Stromal cell of bone marrow (primary cell): ENCODE measurements at places on chromosomes 7 and 10.

DNA sequence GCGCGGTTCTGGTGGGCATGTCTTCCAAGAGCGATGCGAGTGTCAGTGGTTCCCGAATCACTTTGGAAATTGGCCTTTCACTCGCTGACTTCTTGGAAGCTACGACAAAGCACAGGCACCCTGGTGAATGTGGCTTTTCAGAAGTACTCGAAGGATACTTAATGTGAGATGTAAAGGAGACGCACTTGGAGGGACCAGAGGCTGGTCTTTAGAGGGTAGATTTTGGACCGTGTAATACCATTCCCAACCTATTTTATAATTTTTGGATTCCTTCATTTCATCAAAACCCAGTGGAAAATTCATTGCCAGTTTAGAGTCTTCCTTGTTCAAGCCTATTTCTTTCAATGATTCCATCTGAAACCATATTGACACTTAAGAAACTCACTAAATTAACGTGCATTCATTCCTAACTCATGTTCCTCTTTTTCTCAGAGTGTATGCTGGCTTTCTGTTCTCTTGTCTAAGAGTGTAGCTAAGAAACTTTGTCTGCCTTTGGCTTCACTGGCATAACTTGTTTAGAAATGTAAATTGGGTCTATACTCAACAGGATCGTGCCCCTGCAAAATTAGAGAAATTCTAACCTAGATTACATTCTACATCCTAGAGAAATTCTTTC is 645 bp upstream of the COPG2 start:
- DNase-seq, result no peak

DNA sequence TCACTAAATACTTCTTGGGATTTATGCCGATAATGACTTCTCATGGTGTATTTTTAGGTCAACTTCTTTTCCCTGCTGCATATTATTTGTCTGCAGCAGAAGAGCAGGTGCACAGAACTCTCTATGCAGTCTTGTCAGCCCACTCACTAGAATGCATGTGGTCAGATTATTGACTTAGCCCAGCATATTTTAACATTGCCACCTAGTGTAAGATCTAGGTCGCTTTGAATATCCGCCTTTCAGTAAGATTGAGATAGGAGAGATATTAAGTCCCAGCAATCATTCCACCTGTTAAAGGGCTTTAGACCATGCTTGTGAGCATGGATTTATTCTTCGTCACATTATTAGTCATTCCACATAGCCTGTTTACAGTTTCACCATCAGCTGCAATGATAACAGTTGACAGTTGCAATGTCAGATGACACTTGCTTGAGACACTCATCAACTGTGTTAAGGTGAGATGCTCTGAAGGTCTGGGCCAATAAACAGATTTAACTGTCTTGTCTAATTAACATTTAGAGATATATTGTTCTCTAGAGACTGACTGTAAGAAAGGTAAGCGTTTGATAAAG is 491.7 kb downstream of the ARL4A start:
- DNase-seq, result no peak

DNA sequence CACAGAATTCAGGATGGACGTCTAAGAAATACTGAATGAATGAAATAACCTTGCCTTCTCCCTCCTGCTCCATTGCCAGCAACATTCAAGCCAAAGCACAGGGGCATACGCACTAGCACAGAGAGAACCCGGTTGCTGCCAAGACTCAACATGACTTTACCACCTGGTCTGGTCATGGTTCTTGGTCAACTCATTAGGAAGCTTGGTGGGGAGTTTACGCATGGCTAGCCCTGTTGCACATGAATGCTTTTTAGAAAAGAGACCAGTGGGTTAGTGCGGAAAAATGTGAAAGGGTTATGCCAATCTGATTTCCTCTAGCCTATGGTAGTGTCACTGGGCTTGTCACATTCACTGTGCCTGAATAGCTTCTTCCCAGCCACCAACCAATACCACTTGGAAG is 187.6 kb upstream of the NEBL start:
- no peak for DNase-seq

DNA sequence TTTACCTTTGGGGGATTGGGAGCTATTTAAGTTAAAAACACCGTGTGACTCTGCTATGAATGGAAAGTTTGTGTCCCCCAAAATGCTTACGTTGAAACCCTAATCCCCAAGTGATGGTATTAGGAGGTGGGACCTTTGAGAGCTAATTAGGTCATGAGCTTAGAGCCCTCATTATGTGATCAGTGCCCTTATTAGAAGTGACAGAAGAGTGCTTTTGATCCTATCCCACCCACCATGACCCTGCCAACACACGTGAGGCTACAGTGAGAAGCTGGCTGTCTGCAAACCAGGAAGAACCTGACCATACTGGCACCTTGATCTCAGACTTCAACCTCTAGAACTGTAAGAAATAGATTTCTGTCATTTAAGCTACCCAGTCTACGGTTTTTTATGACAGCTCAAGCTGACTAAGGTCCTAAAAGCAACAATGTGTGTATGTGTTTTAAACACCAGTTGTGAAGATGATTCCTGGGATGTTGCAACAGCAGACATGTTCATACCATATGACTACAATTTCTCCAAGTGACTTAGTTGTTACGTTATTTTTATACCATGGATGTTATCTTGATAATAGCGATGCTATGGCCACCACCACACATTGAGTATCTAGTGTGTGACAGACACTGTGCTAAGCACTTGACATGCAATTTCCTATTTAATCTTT is 124.4 kb downstream of the PIP4K2A start:
- DNase-seq, result no peak

DNA sequence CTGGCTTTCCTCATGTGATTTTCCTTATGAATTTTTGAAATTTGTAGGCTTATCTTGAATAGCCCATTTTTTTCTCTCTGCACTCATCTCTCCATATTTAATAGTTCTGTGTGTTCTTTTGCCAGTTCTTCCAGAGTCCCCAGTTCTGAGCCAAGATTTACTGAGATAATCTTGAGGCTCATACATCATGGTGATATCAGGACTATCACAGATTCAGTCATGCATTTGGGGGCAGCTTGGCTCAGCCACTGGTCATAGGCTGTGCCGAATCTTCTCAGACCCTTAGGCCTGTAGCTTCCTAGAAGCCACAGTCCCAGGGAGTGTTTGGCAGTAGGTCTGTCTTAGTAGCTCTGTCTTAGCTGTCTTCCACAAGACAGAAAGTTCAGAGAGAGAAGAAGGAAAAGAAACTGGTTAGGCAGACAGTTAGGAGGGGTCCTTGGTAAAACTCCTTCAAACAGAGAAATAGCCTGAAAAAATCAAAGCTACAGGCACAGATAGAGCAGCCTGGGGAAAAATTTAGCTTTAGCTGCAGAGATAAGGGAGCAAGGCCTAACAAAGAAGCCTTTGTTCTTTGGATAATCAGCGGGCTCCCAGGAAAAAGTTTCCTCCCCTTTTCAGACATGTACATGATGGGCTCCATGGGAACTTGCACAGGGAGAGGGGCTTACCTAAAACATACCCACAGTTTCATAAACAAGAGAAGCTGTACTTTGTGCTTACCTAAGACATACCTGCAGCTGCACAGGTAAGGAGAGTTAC is 29.1 kb downstream of the FAS start:
- no peak for DNase-seq

- no peak for DNase-seq
These were observed 1454.8 kb upstream of the LRRTM3 start for GRCh38 chr10:65470986-65471385.

DNA sequence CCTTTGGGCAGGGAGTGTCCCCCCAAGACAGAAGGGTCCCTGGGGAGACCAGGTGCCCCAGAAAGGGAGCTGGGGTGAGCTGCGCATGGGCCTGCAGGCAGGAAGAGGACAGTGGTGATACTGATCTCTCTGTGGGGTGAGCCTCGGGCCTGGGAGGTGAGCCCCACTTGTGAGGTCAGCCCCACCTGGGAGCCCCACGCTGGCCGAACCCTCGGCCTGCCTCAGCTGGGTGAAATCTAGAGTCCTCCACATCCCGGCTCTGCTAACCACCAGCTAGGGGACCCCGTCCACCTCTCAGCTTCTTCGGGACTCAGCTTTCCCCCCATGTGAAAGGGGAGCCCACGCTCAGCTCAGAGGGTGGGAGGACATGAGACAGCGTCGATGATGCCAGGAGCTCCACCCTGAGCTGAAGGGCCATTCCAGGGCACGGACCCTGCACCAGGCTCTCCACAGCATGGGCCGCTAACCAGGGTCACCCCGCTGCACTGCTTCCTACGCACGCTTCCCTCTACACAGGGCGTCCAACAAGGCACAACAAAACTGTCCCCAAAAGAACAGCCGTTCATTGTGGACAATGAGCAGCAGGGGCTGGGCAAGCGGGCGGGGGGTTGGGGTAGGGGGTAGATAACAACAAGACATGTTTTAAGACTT is 48.7 kb downstream of the CAMK2B start:
- DNase-seq, result no peak

GRCh38 chr10:78407966-78408365 is 374.3 kb downstream of the RPS24 start:
- no peak for DNase-seq

DNA sequence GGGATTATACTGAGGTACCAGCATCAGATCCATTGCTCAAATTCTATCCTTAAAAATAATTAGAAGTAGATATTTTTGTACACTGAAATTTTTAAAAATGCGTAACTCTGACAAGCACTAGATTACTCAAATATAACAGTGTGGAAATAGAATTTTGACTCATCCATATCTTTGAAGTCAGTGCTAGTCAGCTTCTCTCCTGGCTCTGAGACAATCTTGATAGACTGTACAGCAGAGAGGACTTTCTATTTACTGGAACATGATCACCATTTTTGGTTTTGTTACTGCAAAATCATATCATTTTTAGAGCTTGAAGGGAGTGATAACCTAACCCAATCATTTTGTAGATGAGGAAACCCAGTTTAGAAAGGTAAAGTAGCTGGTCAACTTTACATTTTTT is 195.0 kb downstream of the MTERF1 start:
- peak; percentile 70 for DNase-seq

DNA sequence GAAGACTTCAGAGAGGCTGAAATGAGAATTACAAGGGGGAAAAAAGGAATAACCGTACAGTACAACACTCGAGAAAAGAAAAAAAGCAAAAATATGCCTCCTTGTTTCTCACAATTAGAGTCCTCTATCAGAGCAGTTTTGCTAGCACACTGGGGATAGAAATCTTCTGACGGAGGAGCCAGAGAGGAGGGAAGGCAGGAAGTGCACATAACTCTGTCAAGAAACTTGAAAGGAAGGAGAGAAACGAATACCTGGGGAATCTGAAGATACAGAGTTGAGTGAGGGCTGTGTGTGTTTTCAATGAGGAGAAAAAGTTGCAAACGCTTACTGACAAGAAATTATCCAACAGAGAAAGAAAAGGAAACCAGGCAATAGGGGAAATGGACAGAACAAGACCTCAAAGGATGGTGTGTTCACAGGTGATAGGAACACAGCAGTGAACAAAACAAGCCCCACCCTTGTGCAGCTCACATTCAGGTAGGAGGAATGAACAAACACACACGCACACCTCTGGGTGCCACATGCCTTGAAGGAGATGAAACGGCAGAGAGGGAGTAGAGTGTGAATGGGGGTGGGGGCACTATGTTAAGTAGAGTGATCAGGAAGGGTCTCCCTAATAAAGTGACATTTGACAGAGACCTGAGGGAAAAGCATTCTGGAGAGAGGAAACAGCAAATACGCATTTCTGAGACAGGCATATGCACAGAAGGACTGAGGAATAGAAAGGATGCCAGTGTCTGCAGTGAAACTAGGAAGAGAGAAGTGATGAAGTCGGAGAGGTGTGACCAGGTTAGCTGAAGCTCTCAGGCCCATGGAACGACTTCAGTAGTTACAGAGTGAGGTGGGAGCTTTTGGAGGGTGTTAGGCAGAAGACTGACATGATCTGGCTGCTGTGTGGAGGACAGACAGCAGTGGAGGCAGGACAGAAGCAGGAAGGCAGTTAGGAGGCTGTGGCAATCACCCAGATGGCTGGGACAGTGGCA is 46.7 kb upstream of the SPOCK2 start:
- DNase-seq, result no peak

- DNase-seq, result no peak
These were observed 52.5 kb downstream of the KLRG2 start for GRCh38 chr7:139431010-139431409.

- DNase-seq, result no peak
These were observed 82.8 kb upstream of the CPXM2 start for GRCh38 chr10:123974406-123974805.

DNA sequence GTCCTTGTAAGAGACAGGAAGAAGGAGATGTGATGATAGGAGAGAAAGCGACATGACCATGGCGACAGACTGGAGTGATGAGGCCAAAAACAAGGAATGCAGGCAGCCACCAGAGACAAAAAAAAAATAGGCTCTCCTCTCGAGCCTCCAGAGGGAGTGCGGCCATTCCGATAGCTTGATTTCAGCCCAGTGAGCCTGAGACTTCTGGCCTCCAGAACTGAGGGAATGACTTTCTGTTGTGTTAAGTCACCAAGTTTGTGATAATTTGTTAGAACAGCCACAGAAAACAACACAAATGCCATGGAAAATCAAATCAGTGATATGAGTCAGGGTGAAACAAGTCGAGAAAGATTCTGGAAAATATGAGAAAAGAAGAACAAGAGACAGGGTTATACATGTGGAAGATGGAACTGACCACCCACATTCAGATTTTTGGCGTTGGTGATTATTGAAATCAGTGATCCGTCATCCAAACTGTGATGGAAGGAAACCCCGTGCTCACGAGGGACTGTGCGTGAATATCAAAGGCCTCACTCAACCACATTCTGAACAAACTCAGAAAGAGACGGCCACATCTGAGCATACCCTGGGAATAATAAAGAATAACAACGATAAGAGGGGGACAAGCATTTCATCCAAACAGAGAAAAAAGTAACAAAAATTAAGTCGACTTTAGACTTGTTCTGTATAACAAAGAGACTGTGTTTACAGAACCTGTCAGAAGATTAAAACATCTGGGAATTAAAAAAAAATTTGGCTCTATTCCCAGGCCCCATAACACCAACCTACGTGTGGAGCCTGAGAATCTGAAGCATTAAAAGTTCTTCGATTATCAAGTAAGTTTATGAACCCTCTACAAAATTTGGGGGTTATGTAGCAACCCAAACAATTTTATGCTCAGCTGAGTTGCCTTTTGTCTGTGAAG is 72.1 kb downstream of the EEPD1 start:
- no peak for DNase-seq

DNA sequence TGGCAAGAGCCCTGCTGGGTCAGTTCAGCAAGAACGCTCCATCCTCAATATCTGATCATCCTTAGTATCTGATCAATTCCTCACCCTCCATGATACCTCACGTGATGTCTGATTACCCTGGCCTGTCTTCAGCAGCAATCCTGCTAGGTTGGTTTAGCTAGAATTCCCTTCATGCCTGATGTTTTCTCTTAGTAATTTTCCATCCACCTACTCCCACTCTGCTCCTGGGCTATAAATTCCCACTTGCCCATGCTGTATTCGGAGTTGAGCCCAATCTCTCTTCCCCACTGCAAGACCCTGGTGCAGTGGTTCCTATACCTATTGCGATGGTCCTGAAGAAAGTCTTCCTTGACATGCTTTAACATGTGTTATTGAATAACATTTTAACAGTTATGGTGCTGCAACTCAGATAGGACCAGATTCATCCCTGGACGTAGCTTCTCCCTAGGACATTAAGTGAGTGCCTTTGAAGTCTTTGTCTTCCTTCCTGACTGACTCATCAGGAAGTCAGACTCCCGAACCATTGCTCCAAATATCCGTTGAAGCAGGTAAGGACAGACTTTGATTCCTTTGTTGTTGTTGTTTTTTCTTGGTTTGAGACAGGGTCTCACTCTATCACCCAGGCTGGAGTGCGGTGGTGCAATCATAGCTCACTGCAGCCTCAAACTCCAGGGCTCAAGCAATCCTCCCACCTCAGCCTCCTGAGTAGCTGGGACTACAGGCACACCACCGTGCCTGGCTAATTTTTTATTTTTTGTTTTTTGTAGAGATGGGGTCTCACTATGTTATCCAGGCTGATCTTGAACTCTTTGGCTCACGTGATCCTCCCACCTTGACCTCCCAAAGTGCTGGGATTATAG is 29.4 kb upstream of the CLDN3 start:
- no peak for DNase-seq
